ENCODE measurements at places on chromosomes 7 and 10.

- no peak for DNase-seq
Observed at GRCh38 chr10:102776779-102777456, 33.2 kb downstream of the WBP1L start.

DNA sequence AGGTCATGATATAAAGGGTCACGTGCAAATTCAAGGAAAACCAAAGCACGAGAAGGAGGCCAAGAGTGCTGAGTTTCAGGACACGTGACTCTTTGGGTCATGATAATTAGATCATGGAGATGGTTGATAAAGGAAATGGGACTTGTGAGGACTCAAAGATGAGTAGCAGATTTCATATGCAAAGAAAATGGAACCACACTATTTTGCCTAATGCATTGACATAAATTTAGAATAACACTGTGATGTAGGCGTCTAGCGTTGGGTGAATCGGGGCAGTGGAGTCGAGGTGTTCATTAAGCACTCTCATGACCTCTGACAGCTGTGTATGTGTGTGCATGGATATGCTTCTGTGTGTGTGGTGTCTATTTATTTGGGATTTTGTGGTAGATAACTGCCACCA, 1025.6 kb upstream of the LRRTM3 start:
- no peak for DNase-seq

- DNase-seq, result no peak
Observed at GRCh38 chr10:16441173-16441840, 4.5 kb downstream of the PTER start.

- no peak for DNase-seq
Observed at GRCh38 chr7:98562871-98563495, 54.1 kb upstream of the NPTX2 start.

DNA sequence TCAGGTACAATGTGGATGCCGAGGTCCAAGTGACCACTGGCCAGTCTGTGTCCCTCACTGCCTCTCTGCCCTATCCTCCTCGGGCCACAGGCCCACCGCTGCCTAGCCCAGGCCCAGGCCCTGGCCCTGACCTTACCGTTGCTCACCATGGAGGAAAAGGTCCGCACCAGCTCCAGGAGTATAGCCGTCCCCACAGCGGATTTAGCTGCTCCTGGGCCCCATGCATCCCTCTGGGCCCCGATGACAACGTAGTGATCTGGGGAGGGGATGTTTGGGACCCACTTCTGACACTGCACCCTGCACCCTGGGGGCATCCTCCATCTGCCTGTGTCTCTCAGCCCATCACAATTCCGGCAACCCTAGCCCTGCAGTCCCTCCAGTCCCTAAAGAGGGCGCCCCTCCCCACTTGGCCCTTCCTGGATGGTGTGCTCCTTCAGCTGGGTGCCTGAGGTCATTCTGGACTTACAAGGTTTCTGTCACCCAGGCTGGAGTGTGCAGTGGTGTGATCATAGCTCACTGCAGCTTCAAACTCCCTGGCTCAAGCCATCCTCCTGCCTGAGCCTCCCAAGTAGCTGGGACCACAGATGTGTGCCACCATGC, 12.1 kb downstream of the TFR2 start:
- no peak for DNase-seq

DNA sequence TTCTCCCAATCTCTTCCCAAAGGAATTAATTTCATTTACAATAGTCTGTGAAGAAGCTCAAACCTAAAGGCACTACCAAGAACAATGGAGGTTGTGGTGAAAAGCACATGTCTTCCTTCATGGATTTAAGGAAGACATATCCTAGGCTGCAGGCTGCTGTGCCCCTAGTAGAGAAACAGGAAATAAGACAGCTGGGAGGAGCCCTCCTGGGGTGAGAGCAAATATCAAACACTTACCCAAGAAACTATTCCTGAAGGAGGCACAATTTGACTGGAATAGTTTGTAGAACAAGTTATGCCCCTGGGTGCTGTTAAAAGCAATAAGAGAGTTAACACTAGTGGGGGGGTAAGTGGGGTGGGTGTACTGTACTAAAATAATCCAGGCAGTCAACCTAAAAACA, 30.1 kb downstream of the PDZD8 start:
- no peak for DNase-seq

DNA sequence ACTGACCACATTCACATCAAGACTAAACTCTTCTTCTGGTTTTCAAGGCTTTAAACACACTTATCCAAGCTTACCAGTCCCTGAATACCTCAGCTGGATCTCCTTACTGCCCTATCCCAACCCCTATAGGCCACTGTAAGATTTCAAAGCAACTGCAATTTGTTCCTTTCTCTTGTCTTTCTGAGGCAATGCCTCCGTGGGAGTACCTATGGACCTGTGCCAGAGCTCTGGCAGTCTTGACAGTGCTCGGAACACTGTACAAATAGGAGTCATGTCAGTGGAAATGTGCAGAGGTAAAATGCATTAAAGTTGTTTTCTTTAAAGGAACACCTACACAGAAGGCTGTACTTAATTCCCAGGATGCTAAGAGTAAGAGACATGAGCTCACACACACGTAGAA, 124.7 kb downstream of the CNOT4 start:
- no peak for DNase-seq

DNA sequence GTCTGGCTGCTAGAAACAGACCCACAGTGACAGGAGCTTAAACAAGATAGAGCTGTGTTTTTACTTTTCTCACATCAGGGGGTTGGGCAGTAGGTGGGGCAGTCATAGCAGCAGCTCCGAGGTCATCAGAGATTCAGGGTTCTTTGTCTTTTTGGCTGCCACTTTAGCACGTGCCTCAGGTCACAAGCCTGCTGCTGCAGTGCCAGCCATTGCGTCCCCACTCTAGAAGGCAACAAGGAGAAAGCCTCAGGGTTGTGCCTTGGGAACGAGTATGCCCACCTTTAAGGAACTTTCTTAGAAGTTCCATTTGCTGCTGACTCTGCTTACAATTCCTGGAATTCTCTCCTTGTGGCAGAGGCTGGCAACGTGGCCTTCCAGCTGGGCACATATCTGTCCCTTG, 660.7 kb upstream of the FOXK1 start:
- no peak for DNase-seq

DNA sequence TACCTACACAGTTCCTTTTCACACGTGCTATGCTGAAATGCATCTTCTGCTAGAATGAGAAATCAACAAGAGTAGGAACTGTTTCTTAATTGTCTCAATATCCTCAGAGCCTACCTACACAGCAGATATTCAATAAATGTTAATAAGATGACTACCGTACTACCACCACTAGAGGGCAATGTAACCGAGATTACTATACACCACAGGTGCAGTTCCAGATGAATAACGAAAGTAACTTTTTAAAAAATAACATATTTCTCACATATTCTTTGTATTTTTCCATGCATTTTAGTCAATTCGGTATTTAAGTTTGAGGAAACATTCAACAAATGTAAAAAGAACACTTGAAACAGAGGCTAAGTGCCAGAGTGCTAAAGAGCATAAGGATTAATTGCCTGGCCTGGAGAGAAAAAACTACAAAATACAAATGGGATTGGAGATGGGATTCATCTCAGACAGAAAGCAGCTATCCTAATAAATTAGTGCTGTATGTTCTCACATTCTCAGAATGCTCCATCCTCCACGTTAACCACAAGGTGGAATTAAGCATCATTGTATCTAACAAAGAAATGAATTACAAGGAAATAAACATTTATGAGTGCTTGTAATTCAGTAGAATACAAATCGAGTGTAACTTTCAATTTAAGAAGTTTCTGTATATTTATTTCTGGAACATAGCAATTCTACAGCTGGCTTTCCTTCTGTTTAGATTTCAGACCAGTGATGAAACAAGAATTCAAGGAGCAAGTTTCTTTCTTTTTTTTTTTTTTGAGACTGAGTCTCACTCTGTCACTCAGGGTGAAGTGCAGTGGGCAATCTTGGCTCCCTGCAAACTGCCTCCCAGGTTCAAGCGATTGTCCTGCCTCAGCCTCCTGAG, 20.3 kb upstream of the HECTD2 start:
- DNase-seq, result no peak

DNA sequence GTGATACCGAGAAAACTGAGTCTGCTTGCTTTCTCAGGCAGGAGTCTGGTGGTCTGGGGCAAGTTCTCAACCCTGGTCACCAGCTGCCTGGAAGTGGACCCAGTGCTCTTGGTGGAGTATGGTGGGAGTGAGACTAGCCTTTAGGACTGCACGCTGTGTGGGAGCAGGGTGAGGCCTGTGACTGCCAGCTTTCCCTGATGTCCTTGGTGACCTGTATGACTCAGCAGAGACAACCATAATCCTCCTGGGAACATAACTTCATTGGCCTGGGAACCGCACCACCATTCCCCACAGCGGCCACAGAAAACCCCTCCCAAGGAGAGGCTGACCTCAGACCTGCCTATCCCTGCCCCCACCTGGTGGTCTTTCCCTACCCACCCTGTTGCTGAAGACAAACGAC, 139.5 kb upstream of the CHRM2 start:
- no peak for DNase-seq

DNA sequence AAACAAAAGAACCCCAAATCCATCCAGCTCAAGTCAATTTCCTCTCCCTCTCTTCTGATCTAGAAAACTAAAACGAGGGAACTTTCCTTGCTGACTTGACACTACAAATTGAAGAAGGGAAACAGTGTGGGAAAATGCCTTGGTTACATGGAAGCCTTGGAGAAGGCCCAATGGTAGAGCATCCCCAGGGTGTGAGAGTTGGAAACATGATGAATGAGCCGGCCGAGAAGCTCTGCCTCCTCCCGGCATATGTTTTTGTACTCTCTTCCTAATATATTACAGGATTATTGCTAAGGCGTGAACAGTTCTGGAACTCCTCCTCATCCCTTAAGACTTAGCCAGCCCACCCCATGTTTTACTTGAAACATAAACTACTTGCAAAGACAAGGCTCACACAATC, 618.2 kb upstream of the MGMT start:
- no peak for DNase-seq

DNA sequence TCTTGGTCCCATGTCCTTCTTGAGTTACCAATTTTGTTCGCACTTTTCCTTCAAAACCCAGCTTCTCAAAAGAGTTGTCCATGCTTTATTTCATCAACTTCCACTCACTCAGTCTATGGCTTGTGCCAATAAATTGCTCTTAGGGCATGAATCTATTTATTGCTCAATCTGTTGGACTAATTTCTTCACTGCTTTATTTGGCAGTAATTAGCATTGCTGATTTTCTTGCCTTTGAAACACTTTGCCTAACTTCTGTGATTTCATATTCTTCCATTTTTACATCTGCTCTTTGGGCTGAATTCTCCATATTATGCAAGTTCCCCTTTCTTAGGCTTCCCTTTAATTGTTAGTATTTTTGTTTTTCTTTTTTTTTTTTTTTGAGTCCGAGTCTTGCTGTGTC, 16.8 kb downstream of the DLD start:
- DNase-seq, result no peak

DNA sequence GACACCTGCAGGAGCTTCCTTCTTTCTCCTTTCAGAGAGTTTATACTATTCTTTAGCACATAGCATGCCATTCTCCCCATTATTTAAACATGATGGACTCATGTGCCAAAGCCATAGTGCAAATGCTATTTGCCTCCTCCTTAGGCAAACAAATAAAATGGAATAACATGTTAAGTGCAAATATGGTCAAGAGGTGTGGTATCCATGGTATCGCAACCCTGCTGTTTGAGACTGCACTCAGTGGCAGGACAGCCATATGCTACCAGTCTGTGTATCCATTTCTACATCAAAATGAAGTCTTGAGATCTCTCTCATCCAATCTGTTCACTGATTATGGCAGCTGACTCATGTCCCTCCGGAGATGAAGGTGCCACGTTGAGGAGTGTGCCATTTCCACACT, 22.8 kb downstream of the HEPACAM2 start:
- no peak for DNase-seq

DNA sequence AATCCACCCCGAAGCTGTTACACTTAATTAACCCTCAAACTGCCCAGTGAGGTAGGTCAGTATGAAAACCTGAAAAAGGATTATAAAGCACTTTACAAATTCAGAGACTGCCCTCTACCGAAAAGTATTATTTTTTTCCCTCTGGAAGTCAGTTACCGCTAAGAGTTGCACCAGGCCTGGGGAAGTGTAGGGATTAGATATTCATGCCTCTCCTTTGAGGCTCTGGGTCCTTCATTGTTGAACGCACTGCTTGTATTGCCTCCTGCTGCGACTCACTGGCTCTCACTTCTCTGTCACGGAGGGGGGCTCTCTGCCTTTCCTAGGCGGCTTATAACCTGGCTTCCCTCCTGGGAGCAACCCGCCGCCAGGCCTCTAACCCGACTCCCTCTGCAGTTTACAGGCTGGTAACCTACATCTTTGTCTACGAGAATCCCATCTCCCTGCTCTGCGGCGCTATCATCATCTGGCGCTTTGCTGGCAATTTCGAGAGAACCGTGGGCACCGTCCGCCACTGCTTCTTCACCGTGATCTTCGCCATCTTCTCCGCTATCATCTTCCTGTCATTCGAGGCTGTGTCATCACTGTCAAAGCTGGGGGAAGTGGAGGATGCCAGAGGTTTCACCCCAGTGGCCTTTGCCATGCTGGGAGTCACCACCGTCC, 2.7 kb downstream of the RHBDD2 start:
- no peak for DNase-seq

DNA sequence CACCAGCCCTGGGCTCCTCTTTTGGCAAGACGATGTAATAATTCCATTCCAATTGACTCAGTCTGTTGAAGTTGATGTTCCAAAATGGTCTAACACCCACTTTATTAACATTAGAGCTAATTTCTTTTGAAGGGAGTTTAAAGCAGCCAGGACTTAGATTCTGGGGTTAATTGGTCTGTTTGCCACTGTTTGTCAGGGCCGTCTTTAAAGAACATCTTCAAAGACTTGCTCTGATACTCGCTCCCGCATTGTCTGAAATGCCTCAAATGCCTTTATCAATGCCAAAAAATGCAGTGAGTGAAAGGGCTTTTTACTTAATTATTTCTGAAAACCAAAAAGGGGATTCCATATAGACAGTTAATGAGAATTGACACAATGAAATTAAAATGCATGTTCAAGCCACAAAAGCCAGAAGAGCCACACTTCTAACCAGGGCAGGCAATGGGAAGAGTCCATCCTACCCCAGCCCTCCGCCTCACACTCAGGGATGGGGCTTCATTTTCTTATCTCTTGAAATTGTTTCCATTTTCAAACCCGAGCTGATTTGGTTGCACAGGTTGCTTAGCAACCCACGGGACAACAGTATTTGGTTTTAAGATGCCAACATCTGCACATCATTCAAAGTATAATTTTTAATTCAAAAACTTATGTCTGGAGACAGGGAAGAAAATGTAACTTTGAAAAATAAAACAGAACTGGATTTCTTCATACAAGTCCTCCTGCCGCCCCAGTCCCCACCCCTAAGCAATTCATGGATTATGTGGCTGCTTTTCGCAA, 163.0 kb downstream of the FGFR2 start:
- DNase-seq, result no peak

DNA sequence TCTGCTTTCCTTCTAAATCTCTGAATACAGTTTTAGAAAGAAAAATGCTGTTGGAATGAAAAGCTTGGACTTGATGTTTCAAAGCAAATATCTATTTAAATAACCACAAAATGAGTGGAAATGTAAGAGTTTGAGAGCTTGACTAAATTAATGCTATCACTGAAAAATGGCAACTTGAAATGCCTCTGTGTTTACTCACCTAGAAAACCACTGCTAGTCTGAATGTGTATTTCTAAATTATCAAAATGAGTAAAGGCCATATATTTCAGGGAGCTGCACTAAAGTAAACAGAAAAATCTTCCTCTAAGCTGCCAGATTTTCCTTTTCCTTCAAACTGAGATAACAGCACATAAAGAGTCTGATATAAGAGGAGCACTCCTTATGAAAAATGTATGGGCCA, 87.9 kb downstream of the DPY19L1 start:
- no peak for DNase-seq

GRCh38 chr10:33031815-33032653, 74.0 kb upstream of the ITGB1 start:
- no peak for DNase-seq
